ENCODE measurements at places on chromosomes 16 and 17.

- DNase-seq: no peak
Observed at GRCh38 chr17:47692895-47693730, 848 bp upstream of the TBKBP1 start.

DNA sequence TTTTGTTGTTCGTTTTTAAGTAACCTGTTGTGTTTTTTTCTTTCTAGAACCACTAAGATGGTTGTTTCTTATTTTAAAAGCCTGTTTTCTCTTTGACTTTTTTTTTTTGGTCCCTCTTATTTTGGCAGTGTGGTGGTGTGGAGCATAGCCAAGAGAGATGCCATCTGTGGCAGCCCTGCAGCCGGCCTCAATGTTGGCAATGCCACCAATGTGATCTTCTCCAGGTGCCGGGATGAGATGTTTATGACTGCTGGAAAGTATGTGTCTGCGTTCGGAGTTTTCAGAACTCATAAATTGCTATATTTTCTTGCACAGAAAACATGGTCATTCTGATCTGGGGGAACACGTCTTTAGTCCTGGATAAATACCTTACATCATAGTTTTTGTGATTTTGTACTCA, 17.6 kb downstream of the CFAP52 start:
- no peak for DNase-seq

DNA sequence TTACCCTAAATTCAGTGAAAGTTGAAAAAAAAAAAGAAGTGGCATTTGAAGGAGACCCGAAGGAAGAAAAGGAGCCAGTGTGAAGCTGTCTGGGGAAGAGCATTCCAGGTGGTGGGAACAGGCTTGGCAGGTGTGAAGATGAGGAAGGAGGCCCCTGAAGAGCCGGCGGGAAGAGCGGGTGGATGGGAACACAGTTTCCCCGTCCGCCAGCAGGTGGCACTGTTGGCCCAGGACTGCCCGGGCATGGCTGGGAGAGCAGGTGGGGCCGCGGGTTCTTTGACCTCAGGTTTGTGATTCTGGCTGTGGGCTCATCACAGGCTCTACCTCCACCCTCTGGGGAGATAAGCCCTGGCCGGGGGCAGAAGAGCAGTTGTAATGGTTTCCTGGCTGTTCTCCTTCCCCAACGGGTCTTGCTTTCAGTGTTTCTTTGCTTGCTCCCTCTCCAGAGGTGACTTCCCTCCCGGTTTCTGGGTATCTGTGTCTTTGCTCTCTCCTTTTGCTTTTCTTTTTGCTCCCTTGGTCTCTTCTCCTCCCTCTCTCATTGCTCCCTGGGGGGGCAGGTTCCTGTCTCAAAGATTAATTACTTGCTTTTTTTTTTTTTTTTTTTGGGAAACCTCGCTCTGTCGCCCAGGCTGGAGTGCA, 32.3 kb downstream of the RAP1GAP2 start:
- no peak for DNase-seq

- DNase-seq: no peak
Observed at GRCh38 chr17:48627623-48628521, 1.7 kb upstream of the HOXB9 start.

DNA sequence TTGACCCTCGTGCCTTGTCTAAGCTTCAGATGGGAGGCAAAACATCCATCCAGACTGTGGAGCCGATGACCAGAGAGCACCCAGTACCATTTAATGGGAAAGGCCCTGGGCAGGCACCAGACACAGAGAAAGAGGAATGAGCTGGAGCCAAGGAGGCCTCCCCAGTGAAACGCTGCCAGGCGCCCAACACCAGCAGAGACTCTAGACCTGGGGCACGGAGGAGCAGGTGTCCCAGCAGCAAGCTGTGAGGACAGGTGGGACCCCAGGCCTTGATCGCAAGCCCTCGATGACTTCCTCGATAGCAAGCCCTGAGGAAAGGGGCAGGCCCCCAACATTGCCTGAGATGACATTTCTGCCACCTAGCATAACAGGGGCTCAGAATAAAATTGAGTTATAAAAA, 62.2 kb upstream of the SIAH1 start:
- DNase-seq: no peak

GRCh38 chr16:50801036-50801435, 59.1 kb downstream of the CYLD start:
- no peak for DNase-seq

GRCh38 chr16:83899978-83900377, 1.1 kb downstream of the MLYCD start:
- DNase-seq: no peak

GRCh38 chr16:81585785-81586184, 141.2 kb downstream of the CMIP start:
- DNase-seq: no peak

GRCh38 chr16:11032922-11033291, 88.5 kb downstream of the CLEC16A start:
- DNase-seq: peak; percentile 80

- DNase-seq: no peak
Observed at GRCh38 chr17:51371732-51372151, 111.4 kb downstream of the UTP18 start.

- DNase-seq: peak; percentile 8
Observed at GRCh38 chr16:72878301-72879269, 169.3 kb downstream of the ZFHX3 start.

GRCh38 chr16:85521552-85522307, 91.4 kb upstream of the GSE1 start:
- no peak for DNase-seq

DNA sequence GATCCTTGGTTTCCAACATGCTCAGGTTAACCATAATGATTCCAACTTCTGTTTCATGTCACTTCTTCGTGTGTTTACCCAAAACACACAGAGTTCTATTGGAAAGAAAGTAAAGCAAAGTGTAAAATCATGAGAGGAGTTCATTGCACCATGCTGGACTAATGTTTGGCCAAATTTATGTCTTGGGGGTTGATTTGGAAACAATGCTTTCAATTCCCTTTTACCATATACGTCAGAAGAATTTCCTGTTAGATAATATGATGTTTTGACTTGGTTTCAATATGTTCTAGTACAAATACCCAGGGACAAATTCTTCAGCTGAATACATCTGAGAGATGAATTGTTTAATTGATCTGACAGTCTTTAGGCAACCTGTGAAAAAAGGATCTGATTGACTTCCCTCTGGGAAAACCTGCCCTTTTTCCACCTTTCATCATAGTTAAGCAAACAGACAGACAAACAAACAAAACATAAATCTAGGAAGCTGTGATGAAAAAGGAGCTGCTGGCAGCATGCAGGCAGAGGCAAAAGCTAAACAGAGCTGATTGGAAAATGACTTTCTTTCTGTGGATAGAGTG, 26.0 kb upstream of the MPHOSPH6 start:
- DNase-seq: no peak

- DNase-seq: no peak
Observed at GRCh38 chr16:75007443-75007842, 8.6 kb downstream of the ZNRF1 start.

DNA sequence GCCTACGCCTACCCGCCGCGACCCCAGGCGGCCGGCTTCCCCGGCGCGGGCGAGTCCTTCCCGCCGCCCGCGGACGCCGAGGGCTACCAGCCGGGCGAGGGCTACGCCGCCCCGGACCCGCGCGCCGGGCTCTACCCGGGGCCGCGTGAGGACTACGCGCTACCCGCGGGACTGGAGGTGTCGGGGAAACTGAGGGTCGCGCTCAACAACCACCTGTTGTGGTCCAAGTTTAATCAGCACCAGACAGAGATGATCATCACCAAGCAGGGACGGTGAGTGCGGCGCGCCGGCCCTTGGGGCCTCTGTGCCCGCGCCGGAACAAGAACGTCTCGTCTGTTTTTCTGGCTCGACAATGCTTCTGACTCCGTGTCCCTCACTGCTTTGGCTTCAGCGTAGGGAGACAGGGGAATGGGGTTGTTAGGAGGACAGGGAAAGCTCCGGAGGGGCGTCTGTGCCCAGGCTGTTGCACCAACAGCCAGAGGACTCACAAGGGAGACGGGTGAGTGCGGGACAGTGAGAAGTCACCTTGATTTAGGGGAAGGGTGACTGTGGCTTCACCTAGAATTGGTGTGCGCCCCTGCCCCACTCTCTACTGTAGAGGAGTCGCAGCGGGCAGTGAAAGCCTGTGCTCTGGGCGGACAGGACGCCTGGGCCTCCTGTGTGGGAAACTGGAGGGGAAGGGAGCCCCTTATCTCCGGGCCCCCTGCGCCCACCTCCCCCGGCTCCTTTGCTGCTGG, 806 bp downstream of the TBX21 start:
- no peak for DNase-seq

DNA sequence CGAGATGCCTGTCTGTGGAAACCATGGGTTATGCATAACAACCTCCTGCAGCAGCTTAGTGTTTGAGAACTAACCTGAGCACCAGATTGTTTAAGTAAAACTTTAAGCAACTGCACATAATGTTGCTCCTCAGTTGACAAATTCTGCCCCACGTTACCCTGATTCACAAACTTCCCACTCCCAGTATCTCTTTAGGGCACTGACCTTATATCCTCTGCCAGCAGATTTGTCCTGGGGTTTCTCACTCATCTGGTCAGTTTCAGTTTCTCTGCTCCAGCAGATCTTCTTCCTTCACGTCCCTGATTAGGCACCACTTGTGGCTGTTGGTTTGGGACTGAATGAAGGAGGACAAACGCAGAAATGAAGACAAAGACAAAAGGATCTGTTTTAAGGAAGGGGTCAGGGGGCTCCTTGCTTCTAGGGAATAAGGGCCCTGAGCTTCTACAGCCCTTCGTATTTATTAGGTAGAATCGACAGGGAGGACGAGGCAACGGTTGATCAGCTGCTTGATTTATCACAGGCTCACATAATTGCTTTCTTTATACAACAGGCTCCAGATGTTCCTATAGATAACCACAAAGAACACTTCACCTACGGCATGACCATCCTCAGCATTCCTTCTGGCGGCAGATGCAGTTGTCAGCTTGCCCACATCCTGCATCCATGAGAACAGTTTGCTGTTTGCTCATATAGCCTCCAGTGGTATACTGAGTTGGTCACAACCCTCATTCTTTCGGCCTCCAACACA, 13.5 kb upstream of the ZNF689 start:
- no peak for DNase-seq

DNA sequence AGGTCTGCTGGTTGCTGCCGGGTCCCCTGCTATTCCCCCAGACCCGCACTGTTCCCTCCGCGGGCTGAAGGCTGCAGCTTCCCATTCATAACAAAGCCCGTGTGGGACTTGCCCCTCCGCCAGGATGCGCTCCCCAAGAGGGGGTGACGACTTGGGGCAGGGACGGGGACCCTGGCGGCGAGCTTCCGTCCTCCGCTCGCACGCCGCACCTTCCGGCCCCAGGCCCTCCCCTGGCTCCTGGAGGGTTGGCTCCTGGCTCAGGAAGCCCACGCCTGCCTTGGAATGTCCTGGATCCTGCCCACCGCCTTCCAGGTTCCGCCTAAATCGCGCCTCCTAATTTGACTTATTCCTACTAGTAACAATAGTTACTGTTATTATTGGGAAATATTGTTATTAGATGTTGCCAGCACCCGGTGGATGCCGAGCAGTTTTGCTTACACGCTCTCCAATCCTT, 1.1 kb upstream of the TFAP4 start:
- no peak for DNase-seq

GRCh38 chr16:17467923-17468540, 2.7 kb downstream of the XYLT1 start:
- DNase-seq: no peak

GRCh38 chr17:48426019-48426665, 3.9 kb downstream of the SKAP1 start:
- no peak for DNase-seq

DNA sequence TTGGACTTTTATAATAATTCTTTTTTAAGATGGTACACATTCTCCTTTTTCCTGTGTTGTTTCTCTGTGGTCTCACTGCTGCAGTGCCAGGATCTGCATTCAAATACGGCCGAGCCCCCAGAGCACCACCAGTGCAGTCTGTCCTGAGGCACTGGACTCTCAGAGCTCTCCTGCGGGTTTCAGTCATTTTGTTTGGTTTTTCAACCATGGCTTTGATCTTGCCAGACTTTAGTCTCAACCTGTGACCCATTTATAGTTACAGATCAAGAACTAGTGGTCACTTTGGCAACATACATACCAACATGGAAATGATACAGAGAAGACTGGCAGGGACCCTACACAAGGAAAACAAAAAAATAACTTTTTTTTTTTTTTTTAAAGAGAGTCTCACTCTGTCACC, 177.4 kb downstream of the LGALS9B start:
- DNase-seq: no peak

GRCh38 chr17:57732062-57732461, 13.0 kb downstream of the CCDC182 start:
- no peak for DNase-seq

DNA sequence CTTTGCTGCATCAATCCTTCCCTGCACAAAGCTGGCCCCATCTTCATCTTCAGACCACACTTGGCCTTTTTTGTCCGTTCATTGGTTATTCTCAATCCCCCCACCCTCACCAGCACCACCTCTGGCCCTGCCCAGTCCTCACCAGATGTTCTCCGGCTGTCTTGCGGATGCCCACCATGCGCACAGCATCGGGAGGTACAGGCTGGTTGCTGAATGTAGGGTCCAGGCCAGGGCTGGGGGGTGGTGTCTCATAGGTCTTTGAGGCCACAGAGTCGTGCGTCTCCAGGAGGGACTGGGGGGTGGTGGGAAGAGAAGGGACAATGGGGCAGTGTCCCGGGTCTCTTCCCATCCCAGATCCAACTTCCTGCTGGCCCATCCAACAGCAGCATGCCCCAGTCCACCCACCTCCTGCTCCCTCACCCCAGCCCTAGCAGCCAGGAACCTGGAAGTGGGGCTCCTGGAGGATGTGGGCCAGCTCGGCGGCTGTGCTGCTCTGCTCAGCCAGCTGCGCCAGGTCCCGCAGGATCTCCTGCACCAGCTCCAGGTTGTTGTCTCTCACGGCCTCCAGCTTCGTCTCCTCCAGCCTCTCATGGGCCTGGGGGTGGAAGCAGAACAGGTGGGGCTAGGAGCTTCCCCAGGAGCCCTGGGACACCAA, 24.4 kb downstream of the MPP2 start:
- DNase-seq: no peak

DNA sequence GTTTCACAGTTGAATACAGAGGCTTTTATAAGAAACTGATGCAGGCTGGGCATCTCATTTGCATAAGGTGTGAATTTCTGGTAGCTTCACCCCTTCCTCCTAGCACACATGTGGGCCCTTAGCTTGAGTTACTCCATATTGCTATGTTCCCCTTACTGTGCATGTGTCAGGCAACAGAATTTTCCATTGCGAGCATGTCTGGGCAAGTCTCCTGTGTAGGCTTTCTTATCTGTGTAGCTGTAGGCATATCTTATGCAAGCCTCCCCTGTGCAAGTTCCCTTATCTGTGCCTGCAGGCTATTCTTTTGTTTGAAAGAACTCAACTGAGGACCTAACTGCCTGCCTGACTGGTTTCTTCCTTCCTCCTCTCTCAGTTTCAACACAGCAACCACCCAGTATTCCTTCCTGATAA, 597.4 kb upstream of the CDH5 start:
- DNase-seq: no peak

GRCh38 chr17:64289741-64290141, 26.7 kb upstream of the TEX2 start:
- DNase-seq: no peak

GRCh38 chr16:80948886-80949493, 57.7 kb downstream of the CMC2 start:
- no peak for DNase-seq
